ENCODE measurements at places on chromosomes 6 and 20.

DNA sequence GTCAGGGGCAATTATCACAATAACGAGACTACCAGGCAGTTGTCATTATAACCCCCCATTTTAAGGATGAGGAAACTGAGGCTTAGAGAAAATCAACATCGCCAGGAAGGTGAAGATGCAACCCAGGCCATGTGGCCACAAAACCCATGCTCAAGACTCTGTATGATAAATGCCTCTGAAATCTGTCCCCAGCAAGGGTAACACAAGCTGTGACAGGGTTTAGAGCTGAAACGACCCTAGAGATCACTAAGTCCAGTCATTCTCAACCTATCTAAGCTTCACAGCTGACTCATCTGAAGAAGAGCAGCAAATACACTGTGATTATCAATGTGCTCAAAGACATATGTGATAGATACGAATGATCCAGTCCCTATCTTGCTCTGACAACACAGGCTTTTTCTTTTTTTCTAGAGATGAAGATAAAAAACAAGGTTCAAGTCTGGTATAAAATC lies 47.0 kb downstream of the ARHGAP18 start:
- no peak for DNase-seq

DNA sequence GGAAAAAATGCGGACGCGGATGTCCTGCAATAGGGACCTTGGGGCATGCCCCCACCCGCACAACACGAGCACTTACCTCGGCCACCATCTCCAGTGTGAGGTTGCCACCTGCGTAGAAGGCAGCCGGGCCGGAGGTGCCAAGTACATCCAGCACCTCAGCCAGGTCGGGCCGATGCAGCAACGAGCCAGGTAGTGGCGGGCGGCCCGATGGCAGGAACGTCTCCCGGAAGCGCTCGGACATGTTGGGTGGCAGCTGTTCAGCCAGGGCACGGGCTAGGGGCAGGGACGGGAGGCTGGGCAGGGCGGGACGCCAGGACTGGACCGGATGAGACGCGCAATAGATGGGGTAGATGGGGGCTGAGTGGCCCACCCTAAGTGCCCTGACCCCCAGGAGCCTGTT lies 13.3 kb downstream of the GGT7 start:
- DNase-seq: no peak

GRCh38 chr6:117976030-117976651 lies 69.1 kb downstream of the SLC35F1 start:
- peak; percentile 21 for DNase-seq

DNA sequence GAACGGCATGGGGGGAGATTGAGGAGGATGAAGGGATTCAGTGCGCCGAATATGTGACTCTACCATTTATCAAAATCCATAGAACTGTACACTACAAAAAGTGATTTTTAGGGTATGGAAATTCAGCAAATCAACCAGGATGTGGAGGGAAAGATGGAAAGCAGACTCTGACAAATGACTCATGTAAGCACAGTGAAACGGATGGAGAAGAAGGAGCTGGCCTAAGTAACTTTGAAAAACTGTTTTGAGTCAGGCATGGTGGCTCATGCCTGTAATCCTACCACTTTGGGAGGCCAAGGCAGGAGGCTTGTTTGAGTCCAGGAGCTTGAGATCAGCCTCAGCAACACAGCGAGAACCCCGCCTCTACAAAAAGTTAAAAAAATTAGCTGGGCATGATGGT lies 39.2 kb downstream of the MUC22 start:
- no peak for DNase-seq

- no peak for DNase-seq
Observed at GRCh38 chr20:1841554-1842140, 53.6 kb upstream of the SIRPA start.

Measured in NCI-H748 treated with DMSO at 0.1 percent for 48 hours (cell line).